Stimulated activated CD4-positive, alpha-beta T cell treated with anti-CD3 and anti-CD28 coated beads, Interleukin-1b, Interleukin-23, amount 100 ng/mL, for 1 hour (primary cell): ENCODE measurements at places on chromosomes 6 and 20.

- no peak for DNase-seq
These were observed 5.6 kb downstream of the PPP2R5D start for GRCh38 chr6:42989923-42990322.

- DNase-seq: no peak
These were observed 5.5 kb upstream of the DSN1 start for GRCh38 chr20:36778831-36779655.

DNA sequence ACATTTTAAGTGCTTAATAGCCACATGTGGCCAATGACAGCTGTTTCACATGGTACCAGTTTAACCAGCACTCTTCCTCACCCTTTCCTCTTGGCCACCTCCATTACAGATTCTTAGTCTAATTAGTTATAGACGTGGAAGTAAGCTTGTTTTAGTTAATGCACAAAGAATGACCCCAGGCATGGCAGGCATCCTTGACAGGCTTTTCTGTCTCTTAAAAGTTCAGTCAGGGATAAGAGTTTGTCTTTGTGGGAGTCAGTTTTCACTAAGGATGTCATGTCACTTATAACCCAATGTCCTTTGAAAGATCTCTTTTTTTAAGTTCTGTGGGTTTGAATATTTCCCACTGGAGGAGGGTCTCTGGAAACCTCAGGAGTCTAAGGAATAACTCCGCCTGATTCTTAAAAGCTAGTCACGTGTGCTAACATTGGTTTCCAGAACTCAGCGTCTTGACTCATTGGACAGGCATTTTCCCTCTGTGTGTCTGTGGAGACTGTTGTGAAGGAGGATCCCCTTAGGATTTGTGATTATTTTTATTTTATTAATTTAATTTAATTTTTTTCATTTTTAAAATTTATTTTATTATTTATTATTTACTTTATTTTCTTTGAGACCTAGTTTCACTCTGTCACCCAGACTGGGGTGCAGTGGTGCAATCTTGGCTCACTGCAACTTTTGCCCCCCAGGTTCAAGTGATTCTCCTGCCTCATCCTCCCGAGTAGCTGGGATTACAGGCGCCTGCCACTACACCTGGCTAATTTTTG lies 171.4 kb downstream of the ZFAND3 start:
- DNase-seq: no peak

DNA sequence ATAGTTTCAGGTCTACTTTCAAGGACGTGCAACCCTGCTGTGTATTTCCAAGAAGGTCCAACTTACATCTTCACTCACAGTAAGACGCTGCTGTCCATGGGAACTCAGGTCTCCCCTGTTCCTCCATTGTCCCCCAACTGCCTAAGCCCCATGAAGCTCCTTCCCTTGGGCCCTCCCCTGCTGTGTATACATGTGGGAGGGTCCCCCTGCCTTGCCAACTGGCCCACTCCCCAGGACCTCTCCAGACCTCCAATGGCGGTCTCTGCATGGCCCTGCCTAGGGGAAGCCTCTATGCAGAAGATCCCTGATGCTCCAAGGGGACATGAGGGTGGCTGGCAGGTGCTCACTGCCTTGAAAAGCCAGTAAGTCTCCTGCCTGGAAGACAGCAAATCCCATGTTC lies 186.7 kb upstream of the CST7 start:
- no peak for DNase-seq

DNA sequence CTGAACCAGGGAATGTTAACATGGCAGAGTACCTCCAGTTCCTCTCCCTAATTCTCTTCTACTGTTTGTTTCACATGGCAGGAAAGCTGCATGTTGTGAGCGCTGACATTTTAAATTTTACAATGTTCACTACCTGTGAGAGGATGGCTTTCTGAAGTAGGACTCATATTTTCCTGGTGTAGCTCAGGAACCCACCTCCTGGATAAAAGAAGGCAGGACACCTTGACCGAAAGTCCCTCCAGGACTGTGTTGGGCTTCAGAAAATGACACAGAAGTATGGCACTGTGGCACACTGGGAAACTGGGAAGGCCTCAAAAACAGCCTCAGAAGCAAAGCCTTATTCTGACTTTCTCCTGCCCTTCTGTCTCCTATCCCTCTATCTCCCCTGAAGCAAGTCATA lies 33.3 kb downstream of the PTPRK start:
- no peak for DNase-seq

- no peak for DNase-seq
These were observed 36.2 kb upstream of the THEMIS start for GRCh38 chr6:127937102-127937501.

- DNase-seq: no peak
These were observed 860.5 kb downstream of the DHX35 start for GRCh38 chr20:39822667-39823066.

DNA sequence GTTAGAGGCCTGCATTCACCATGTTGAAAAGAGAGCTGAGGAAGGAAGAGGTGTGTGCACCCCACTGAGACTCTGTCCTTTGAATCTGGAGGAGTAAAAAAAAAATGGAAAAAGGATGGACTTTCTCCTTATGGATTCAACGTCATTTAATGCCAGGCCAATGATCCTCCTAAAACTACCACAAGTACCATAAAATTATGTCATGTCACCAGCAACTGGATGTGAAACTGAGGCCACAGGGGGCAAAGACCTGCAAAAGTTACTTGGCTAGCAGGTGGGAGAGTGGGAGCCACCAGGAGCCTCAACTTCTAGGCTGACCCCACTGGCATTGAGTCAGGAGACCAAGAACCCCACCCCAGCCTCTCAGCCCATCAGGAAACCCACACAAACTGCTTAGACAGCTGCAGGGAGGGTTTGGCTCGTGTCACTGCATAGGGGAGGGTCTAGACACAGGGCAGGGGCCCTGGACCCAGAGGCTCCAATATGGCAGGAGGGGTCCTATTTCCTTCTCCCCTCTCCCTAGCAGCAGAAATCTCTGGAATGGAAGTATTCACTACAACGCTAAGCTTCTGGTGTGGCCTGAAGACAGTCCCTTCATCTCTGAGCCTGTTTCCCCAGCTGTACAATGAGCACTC lies 11.0 kb downstream of the PCK1 start:
- DNase-seq: no peak

- no peak for DNase-seq
These were observed 132.8 kb downstream of the PHACTR3 start for GRCh38 chr20:59737073-59737666.

GRCh38 chr6:87340230-87340629 lies 4.4 kb upstream of the C6orf163 start:
- no peak for DNase-seq

- DNase-seq: no peak
These were observed 87.3 kb upstream of the AKIRIN2 start for GRCh38 chr6:87789198-87789899.

DNA sequence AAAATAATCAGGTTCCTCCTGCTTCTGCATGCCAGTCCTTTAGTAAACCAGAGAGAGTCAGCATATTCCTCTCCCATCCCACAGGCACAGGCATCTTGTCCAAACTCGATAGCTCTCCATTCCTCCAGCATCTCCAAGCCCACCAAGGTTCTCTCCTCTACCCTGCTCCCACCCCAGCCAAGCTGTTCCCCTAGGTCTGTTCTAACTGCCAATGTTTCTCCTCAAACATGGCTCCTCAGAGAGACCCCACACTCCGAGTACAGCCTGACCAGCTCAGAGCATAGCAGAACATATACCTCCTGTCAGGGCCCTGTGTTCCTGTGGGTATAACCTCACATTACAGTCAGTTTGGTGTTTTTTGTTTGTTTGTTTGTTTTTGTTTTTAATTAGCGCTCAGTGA lies 177.8 kb downstream of the VEGFA start:
- DNase-seq: no peak

- no peak for DNase-seq
These were observed 541.6 kb upstream of the POU3F2 start for GRCh38 chr6:98292810-98293209.

DNA sequence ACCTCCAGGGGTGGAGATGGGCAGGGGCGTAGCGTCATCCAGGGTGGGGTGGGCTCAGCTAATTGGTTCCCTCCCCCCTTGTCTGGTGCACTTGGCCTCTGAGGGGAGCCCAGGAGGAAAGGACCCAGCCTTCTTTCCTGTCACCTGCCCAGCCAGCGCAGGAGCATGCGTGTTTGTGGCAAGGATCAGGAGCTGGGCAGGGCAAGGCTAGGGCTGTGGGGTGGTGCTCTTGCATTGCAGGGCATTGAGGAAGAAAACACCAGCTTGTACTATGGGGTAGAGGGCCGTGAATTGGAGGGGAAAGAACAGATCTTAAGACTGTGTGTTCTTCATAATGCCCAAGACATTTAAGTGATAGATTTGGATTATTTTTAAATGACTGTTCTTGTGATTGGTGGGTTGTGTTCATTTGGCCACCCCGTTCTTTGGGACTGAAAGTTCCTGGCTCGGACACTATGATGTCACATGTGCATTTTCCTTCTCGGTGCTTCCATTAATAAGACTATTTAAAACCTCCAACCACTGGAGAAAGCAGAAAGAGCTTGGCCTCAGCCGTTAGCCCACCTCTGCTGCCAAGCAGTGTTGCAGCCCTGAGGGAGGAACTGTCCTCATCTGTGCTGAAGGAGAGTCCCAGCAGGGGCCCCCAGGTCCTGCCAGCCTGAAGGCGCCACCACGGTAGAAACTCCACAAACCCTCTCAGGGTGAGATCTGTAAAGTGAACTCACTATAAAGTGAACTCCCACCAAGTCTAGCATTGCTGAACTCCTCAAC lies 136.2 kb upstream of the INSM1 start:
- DNase-seq: no peak

DNA sequence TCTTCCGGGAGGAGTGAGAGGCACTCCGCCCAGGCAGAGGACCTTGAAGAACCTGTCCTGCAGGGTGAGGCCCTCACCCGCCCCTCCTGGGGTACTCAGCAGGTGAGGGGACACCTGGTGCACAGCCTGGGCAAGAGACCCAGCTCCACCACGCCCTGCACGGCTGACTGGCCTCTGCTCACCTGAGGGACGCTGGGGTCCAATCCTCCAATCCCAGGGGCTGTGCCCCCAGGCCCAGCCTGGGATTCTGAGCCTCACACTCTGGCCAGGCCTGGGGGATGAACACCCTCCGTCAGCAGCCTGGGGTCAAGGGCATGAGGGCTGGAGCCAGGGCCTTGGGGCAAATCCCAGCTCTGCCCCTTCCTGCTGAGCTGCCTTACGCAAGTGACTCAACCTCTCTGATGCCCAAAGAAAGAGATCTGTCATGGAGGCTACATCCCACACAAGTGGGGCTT lies 149.9 kb upstream of the PTPN1 start:
- DNase-seq: no peak

GRCh38 chr20:35908007-35908406 lies 46.3 kb downstream of the SCAND1 start:
- no peak for DNase-seq

- no peak for DNase-seq
These were observed 1.1 kb upstream of the RNF182 start for GRCh38 chr6:13923527-13924145.

DNA sequence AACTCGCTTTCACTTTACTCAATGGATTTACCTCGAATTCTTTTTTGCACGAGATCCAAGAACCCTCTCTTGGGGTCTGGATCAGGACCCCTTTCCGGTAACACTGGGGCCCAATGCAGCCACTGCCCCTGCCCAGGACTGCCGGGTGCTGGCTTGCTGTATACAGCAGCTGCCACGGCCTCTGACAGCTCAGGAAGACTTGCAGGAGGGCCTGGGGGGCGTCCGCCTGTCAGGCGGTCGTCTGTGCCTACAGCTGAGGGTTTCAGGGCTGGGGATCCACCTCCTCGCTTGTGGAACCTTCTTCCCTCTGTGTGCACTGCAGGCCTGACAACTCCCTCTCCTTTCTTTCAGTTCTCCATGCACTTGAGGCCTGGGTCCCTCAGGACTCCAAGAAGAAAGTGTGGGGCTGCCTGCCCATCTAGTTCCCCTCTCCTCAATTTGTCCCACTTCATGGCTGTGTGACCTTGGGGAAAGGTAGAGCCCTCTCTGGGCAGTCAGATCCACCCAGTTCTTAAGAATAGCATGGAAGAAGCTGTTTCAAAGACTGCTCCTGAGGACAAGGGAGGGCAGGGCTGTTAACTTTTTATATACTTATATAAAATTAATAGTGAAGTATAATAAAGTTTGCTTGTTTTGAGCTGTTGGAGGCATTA lies 75.0 kb upstream of the LGSN start:
- DNase-seq: no peak

DNA sequence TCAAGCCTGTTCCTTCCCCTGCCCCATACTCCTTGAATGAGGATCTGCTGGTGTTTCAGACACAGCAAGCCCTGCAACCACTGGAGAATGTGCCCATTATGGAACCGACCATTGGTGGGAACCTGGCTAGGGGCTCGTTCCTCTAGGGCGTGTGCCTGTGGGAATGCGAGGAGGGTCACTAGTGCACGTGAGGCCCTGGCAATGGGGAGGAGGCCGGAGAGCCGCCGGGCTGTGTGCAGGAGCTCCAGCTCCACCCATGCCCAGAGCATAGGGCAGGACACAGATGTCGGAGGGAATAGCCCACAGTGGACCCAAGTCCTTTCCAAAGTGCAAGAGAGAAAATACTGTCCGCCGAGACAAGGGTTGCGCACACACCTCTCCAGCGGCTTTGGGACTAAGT lies 99.3 kb downstream of the ERMARD start:
- no peak for DNase-seq

DNA sequence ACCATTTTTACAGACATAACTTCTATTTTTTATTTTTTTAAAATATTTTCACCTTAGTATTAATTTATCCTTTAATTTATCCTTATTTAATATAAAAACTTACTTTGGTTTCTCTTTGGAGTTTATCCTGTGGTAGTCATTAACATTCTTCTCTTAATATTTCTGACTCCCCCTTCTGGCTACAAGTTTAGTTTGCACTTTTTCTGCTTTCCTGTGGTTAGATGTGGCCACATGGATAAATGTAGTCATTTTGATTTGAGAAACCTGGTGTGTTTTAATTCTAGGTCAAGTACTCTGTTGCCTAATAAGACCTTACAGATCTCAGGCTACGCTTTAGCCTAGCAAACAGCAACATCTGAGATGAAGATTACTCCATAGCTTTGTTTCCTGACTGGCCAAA lies 1187.5 kb downstream of the HACE1 start:
- DNase-seq: no peak

DNA sequence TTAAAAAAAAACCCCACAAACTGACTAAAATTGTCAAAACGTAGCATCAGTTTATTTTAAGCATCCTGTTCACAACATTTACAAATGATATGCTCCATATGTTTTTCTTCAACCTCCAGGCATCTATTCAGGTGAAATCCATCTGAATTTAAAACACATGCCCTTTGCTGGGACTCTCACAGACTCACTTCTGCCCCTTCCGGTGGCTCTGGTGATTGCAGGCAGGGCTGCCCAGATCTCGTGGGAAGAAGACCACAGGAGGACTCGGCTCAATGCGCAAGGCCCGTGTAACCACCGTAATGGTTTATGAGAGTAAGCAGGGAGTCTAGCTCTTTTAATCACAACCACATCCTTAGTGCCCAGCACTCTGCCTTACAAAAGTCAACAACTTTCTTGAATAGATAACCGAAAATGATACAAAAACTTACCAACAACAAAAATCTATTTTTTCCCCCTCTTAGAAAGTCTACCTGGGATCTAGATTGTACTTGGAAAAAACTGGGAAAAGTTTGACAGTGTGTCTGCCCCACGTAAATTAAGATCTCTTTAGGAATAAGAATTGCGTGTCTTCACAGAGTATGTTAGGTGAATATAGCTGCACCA lies 139.1 kb downstream of the KIF16B start:
- no peak for DNase-seq

- DNase-seq: no peak
These were observed 88.6 kb downstream of the PSMB1 start for GRCh38 chr6:170464524-170464979.
